B cell (primary cell): ENCODE measurements at places on chromosomes 4 and X. TPM values are rescaled to one million over a fixed set of nuclear protein-coding genes. Genes with fewer than 3 reads are reported as not detected.

CT45A2 gene
- not detected in 2 replicates for total RNA-seq

PWWP3B gene
- total RNA-seq: not detected in 2 replicates

XAGE1A gene
- total RNA-seq: not detected in 2 replicates

COL4A5 gene
- total RNA-seq: not detected in 2 replicates

VCX gene
- not detected in 2 replicates for total RNA-seq

MAGEB1 gene
- total RNA-seq: not detected in 2 replicates

ITIH6 gene
- not detected in 2 replicates for total RNA-seq

DNA sequence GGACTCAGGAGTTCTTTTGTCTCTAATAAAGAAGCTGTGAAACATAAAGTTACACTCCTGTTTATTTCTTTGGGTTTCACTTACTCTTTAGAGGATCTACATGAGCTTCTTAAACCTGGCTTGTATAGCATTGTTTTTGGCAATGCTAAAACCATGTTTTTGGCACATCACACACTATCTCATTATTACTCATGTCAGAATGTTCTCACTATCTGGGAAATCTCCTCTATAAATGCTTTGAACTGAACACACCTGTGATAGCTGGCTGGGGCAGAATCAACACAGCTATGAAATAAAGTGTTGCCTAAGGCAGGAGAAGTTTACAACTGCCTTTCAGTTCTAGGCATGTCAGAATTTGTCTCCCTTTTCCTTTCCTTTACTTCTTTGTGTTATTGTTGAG is 52.6 kb downstream of the SULT1B1 start:
- no peak for DNase-seq

DNA sequence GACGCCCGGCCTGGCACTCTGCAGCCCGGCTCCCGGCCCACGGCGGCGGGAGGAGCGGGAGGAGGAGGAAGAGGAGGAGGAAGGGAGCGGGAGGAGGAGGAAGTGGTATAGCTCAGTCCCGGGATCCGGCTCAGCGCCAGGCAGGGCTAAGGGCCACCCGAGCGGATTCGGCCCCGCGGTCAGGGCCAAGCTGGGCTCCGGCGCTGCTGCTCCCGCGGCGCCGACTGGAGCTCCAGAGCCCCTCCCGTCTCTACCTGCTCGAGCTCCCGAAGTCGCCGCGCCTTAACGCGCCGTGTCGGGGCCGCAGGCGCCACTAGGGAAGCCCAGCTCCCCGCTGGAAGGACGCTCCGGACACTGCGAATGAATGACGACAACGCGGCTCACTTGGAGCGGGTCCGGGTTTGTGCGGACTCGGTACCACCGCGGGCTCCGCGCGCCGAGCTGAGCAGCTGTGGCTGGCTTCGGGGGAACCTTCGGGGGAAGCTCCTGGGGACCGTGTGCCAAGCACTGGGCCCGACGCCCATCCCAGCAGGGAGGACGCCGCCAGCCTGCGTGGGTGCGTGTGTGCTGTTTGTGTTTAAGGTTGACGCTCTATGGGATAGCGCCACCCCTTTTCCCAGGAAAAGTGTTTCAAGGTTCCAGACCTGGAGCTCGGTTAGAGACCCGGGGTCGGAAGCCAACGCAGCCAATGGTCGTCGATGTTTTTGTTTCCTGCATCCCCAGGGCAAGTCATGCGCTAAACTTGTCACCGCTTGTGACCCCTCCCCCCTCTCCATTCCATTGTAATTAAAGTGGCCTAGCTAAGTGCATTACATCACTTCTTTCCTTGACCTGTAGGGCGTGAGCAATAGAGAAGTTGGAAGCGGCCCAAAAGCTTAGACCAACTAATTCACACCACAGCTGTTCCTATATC is at the start of gene TBC1D9:
Gene TBC1D9 (minus strand): TSS at position 67 of the 913 bp plus-strand sequence. CDS start 340 bp downstream, outside the sequence.
- peak; percentile 88 for DNase-seq

DNA sequence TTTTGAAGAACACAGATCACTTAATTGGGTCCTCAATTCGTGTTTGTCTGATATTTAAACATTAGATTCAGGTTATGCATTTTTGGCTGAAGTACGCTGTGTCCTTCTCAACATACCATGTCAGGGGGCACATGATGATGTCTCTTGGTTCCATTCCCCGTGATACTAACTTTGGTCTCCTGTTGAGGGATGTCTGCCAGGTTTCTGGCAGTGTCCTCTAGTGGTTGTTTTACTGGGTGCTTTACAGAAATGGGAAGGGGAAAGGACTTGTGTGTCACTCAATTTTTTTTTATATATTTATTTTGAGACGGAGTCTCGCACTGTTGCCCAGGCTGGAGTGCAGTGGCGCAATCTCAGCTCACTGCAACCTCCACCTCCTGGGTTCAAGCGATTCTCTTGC is 58.2 kb downstream of the WWC2 start:
- DNase-seq: no peak

- DNase-seq: peak; percentile 2
These were observed 46.2 kb downstream of the GPC4 start for GRCh38 chrX:133369065-133369464.

DNA sequence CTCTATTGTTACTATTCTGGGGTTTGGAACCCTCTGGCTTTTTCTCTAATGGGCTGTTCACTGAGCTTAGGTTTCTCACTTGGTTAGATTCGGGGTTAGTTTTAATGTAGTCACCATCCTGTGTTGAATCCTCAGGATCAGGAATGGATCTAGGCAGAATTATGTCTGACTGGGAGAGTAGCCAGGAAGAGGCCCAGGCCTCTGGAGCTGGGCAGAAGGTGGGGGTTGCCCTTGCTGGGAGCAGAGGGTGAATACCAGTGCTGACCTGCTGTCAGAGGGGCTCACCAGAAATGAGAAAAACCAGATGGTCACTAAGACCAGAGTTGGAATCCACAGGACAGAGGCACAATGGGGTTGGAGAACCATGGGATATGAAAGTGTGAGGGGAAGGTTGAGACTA is 126.6 kb upstream of the SLC4A4 start:
- DNase-seq: no peak

DNA sequence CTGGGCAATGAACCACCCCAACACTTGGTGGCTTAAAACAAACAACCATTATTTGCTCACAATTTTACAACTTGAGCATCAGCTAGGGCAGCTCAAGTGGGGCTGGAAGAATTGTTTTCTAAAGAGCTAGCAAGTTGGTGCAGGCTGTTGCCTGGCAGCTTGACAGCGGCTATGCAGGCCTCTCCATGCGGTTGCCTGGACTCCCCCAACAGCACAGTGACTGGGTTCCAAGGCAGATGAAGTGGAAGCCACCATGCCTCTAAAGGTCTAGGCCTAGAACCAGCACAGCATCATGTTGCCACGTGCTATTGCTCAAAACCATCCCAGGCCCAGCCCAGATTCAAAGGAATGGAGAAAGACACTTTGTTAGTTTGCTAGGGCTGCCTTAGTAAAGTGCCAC is 114.8 kb downstream of the BCOR start:
- no peak for DNase-seq

DNA sequence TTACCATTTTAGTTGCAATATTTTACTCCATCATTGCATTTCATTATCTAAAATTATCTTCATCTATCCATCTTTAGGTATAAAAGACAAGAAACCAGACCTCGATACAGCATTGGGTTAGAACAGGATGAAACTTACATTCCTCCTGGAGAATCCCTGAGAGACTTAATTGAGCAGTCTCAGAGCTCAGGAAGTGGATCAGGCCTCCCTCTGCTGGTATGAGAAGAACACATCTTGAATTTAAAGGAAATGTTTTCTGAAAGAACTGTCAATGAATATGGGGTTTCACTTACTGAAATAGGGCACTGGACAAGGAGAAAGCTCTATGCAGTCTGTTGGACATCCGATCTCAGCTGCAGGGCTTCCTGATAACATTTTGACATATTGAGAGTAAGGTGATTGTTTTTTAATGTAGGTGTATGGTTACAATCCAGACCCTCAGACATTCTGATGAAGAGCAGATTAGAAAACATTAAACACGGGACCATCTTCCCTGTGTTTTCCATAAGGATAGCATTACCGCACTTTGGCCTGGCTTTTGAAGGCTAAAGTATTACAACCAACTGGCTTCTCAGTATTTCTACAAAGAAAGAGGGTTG is 367.2 kb downstream of the BMPR1B start:
- DNase-seq: no peak

DNA sequence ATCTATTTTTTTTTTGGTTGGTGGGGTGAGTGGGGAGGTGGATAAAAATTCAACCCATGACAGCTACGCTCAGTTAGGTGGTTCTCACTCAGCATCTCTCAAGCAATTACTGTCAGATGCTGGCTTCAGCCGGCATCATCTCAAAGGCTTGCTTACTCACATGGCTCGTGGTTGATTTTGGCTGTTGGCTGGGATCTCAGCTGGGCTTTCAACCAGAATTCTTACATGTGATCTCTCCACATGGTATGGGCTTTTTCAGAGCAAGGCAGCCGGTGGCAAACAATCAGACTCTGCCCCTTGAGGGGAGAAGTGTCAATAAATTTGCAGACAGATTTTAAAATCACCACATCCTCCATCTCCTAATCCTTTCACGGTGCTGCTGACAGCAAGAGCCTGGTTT is 47.2 kb downstream of the SLC34A2 start:
- DNase-seq: no peak

GRCh38 chr4:1196421-1197183 is 24.2 kb upstream of the SPON2 start:
- DNase-seq: no peak

DNA sequence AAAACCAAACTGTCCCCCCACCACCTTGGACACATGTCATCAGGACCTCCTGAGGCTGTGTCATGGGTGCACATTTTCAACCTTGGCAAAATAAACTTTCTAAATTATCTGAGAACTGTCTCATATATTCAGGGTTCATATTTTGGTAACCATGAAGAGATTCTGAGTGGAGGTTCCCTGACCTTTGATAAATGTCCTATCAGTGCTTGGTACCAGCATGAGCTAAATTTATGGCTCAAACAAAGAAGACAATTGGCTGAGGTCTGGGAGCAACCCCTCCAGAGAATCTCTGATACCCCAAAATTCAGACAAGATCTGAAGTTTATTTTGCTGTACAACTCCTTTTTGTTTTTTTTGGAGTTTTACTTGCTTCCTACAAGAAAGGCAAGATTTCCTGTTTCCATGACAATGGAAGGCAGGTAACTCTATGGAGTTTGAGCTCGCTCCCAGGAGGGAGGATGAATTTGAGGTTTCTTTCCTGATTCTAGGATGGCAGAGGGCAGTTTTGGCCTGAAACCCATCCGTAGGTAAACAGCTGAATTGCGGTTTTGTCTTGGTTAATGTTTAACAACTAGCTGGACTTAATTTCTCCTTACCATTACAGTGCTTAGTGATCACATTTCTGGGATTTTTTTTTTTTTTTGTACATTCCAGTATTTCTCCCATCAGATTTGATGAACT is 14.5 kb downstream of the UGT2B15 start:
- DNase-seq: no peak

DNA sequence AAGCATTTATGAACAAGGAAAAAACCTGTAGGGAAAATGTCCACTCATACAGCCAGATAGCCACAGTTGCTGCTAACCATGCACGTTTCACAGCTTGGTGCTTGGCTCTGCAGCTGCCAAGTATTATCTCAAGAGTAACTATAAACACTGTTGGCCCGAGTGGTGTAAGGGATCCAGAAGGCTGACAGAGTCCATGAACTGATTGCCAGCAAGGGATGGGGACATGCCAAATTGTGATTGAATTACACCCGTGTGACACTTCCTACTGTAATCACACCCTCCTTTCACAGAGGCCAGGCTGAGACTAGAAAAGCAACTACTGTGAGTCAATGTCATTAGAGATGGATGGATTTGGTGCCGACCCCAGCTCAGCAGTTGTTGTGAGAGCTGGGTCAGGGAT is 223.9 kb upstream of the ANKRD50 start:
- DNase-seq: no peak

GRCh38 chr4:188459381-188459780 is 320.1 kb downstream of the TRIML1 start:
- DNase-seq: no peak

DNA sequence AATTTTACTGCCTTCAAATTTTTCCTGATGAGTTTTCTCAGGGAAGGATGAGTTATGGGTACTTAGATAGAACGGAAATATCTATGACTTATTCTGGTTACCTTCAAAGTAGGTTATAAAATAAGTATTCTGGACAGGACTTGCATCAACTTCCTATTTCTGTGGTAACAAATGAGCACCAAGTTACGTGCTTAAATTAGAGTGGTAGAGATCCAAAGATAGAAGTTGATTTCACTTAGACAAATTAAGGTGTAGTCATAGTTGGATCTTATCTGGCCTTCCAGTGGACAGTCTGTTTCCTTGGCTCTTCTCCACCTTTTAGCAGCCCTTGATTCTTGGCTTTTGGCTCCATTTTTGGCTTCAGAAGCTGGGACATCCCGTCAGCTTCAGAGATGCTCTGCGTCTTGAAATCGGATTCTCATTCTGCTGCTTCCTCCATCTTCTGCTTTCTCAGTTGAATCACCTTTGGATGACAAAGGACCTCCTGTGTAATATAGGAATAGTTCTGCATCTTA is 109.9 kb downstream of the ZNF518B start:
- no peak for DNase-seq

- no peak for DNase-seq
These were observed 100.3 kb upstream of the FAT1 start for GRCh38 chr4:186823989-186824388.

GRCh38 chr4:163959932-163960331 is 465.4 kb downstream of the TMA16 start:
- no peak for DNase-seq

GRCh38 chrX:103513476-103514108 is 5.7 kb downstream of the RAB40A start:
- no peak for DNase-seq

DNA sequence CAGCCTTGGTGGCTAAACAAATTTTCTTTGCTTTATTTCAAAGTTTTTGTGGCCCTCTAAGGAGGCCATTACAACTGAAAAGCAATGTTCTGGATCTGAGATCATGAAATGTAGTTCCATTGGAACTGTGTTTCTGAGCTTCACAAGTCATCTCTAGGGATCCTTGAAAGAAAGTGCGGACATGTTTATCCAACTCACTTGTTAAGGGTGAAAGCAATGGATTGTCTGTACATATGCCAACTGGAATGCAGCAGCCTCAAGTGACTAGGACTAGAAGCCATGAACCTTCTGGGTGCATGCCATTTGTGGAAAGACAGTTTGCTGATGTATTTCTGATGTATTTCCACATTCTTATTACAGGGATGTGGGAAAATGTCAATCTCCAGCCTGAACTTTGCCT is 36.7 kb upstream of the KLHL13 start:
- DNase-seq: no peak

- no peak for DNase-seq
These were observed 169.2 kb upstream of the MAGEB18 start for GRCh38 chrX:25968920-25969319.

GRCh38 chr4:13860126-13860525 is 232.6 kb upstream of the BOD1L1 start:
- no peak for DNase-seq

GRCh38 chr4:141638230-141638629 is 1.8 kb downstream of the IL15 start:
- DNase-seq: no peak
